ENCODE measurements at places on chromosomes 12 and 14. TPM values are rescaled to one million over a fixed set of nuclear protein-coding genes. Genes with fewer than 3 reads are reported as not detected.

VTI1B gene
- total RNA-seq: 123 TPM

EFS gene
- total RNA-seq: 43.5 TPM

TRHDE gene
- 5.5 TPM for total RNA-seq

ATL1 gene
- total RNA-seq: 3.7 TPM

CRIP1 gene
- total RNA-seq: 9.0 TPM

- H3K4me1 ChIP-seq: peaks cover 7% of the 10 kb centered on the region
- no peak overlapping the region for H3K27ac ChIP-seq
- DNase-seq: no peak
- no peaks in the 10 kb centered on the region for H3K36me3 ChIP-seq
- no peaks in the 10 kb centered on the region for H3K27me3 ChIP-seq
These were observed 46.5 kb downstream of the ELK3 start for GRCh38 chr12:96240656-96241055.

GRCh38 chr12:54304187-54304810 is 3.5 kb upstream of the NFE2 start:
- H3K27me3 ChIP-seq: peaks cover 12% of the 10 kb centered on the region
- H3K4me1 ChIP-seq: peaks cover 58% of the 10 kb centered on the region
- H3K36me3 ChIP-seq: no peaks in the 10 kb centered on the region
- H3K27ac ChIP-seq: no peak overlapping the region
- peak; percentile 46 for DNase-seq

- peak overlapping the region; percentile 1 for H3K4me3 ChIP-seq
- DNase-seq: no peak
- H3K4me1 ChIP-seq: peaks cover 25% of the 10 kb centered on the region
- H3K36me3 ChIP-seq: no peaks in the 10 kb centered on the region
These were observed 238.9 kb downstream of the EMP1 start for GRCh38 chr12:13435235-13435933.

DNA sequence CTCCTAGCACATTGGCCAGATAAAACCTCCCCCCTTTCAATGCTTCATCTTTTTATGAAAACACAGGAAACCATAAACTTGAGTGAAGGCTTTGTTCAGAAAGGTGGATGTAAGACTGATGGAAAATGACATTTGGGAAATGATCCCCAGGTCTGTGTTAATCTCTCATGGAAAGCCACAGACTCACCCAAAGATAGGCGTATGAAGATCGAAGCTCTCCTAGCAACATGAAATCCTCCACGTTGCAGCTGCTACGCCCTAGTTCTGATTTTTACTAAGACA is 63.4 kb upstream of the PTGR2 start:
- no peak overlapping the region for H3K27ac ChIP-seq
- peaks cover 65% of the 10 kb centered on the region for H3K27me3 ChIP-seq
- H3K36me3 ChIP-seq: no peaks in the 10 kb centered on the region
- no peak for DNase-seq

DNA sequence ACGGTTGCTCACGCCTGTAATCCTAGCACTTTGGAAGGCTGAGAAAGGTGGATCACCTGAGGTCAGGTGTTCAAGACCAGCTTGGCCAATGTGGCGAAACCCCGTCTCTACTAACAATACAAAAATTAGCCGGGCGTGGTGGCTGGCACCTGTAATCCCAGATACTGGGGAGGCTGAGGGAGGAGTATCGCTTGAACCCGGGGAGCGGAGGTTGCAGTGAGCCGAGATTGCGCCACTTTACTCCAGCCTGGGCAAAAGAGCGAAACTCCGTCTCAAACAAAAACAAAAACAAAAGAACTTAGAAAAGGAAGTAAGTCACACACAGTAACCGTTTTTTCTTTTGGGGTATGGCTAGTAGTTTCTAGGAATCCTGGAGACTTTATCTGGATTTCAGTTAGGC is 1.7 kb upstream of the PALS1 start:
- H3K4me1 ChIP-seq: peaks cover 21% of the 10 kb centered on the region
- DNase-seq: no peak
- peaks cover 28% of the 10 kb centered on the region for H3K27me3 ChIP-seq
- no peaks in the 10 kb centered on the region for H3K36me3 ChIP-seq
- H3K27ac ChIP-seq: no peak overlapping the region

- H3K27me3 ChIP-seq: no peaks in the 10 kb centered on the region
- H3K4me1 ChIP-seq: peaks cover 15% of the 10 kb centered on the region
- no peak overlapping the region for H3K4me3 ChIP-seq
- no peak for DNase-seq
- H3K36me3 ChIP-seq: no peaks in the 10 kb centered on the region
These were observed 7.5 kb upstream of the G2E3 start for GRCh38 chr14:30551460-30551859.

GRCh38 chr14:59482541-59483331 is 1.5 kb downstream of the L3HYPDH start:
- H3K36me3 ChIP-seq: peaks cover 7% of the 10 kb centered on the region
- peaks cover 19% of the 10 kb centered on the region for H3K4me1 ChIP-seq
- peak overlapping the region; percentile 83 for H3K4me3 ChIP-seq
- no peak for DNase-seq

- H3K4me3 ChIP-seq: no peak overlapping the region
- H3K27ac ChIP-seq: no peak overlapping the region
- DNase-seq: no peak
- peaks cover 16% of the 10 kb centered on the region for H3K4me1 ChIP-seq
These were observed 11.5 kb downstream of the RIMBP2 start for GRCh38 chr12:130704606-130705005.

GRCh38 chr12:64256166-64256800 is 34.2 kb upstream of the KICS2 start:
- H3K27ac ChIP-seq: peak overlapping the region; percentile 26
- no peak for DNase-seq
- H3K4me3 ChIP-seq: peak overlapping the region; percentile 30

DNA sequence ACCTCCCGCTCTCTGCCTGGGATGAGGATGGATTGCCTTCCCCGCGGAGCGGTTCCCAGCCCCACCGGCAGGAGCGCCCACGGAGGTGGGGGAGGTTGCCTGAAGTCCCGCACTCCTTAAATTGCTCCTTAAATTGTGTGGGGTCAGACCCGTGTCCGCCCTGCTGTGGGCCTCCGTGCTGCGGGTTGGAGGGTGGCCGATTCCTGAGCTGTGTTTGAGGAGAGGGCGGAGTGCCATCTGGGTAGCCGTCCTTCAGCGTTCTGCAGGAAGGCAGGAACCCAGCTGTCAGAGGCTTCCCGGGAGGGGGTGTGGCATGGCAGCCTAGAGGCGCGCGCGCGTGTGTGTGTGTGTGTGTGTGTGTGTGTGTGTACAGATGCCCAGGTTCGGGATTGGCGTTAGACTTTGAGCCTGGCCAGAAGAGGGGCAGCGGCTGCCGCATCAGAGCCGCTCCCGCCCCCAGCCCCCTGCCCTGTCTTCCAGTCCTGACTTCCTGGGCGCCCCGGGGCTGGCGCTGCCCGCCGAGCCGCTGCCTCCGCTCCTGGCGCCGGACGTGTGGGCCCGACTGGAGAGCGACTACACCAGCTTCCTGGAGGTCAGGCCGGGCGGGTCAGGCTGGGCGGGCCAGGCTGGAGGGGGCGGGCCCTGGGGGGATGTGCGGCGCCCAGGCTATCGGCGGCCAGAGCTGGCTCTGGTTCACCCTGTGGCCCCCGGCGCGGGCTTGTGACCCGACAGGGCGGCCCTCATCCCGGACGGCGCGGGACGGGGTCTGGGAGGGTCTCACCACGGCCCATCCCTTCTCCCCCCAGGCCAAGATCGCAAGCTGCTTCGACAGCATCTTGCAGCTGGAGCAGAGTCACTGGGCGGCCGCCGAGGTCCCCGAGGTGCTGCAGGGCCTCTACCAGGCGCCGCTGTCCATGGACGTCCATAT is 9.2 kb downstream of the EXOC3L4 start:
- H3K4me3 ChIP-seq: peak overlapping the region; percentile 56
- H3K27ac ChIP-seq: no peak overlapping the region
- peaks cover 54% of the 10 kb centered on the region for H3K27me3 ChIP-seq
- peaks cover 22% of the 10 kb centered on the region for H3K4me1 ChIP-seq

DNA sequence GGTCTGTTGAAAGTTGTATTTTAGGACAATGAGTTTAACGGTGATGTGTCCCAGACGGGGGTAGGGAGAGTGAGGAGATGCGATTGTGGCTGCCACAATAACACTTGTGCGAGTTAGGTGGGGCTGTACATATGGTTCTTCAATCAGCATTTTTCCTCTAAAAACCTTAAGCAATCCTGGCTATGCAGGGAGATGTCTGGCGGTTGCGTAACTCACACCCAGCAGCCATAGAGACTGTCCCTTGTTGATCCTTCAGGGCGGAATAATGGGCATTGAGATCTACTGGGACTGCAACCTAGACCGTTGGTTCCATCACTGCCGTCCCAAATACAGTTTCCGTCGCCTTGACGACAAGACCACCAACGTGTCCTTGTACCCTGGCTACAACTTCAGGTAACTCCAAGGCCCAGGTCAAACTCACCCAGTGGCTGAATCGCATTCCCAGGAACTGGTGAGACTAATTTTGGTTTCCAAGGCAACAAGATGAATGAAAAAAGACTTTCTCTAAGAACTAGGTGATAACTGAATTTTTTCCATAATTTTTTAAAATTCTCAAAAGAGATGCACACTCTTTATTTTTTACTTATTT is 34.6 kb downstream of the P2RX7 start:
- no peak for DNase-seq
- no peak overlapping the region for H3K4me3 ChIP-seq
- H3K36me3 ChIP-seq: no peaks in the 10 kb centered on the region

- no peaks in the 10 kb centered on the region for H3K27me3 ChIP-seq
- H3K4me1 ChIP-seq: peaks cover 23% of the 10 kb centered on the region
- H3K27ac ChIP-seq: peak overlapping the region; percentile 84
- peak; percentile 43 for DNase-seq
These were observed 164.6 kb downstream of the SLC15A5 start for GRCh38 chr12:16112612-16113560.

- H3K27ac ChIP-seq: no peak overlapping the region
- no peaks in the 10 kb centered on the region for H3K27me3 ChIP-seq
- no peak overlapping the region for H3K4me3 ChIP-seq
- DNase-seq: no peak
These were observed 207.6 kb upstream of the C14orf180 start for GRCh38 chr14:104371917-104372316.

DNA sequence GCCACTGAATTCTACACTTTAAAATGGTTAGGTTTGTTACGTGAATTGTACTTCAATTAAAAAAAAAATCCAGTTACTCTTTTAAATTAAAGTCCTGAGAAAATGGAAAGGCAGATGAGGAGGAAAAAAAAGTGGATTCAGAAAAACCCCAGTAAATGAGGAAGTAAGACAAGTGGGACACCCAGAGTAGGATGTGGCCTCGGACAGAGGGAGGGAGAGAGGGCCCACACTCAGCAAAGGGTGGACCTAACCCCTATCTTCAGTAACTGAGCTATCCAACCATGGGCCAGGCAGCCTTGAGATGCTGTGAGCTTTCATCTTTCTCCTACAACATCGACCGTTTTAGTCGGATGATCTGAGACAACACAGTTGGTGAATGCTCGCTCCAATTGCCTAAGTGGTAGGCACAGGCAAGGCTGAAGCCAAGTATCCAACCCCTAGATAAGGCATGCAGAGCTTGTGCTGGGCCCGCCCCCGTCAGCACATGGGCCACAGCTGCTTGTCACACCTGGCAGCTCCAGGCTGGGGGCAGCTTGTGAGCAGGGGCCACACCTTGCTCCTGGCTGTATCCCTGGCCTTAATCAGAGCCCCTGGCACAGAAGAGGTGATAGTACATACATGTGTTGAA is 142.1 kb downstream of the TTC7B start:
- no peaks in the 10 kb centered on the region for H3K27me3 ChIP-seq
- no peak overlapping the region for H3K27ac ChIP-seq
- peaks cover 5% of the 10 kb centered on the region for H3K4me1 ChIP-seq
- peaks cover 6% of the 10 kb centered on the region for H3K36me3 ChIP-seq
- no peak for DNase-seq
- H3K4me3 ChIP-seq: no peak overlapping the region

DNA sequence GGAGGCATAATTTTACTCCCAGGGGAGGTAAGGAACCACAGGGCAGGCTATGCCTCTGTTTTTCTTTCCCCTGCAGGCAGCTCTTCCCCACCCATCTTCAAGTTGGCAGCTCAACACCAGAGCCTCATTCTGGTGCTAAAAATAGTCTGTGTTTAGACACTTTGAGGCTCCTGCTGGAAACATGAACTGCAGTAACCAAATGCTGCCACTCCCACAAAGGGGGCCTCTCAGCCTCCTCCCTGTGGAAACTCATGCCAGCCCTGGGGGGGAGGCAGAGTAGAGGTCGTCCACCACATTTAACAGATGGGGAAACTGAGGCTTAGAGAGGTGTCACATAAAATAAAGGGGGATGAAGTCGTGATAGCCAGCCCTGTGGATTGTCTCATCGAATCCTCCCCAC is 61.4 kb downstream of the WSCD2 start:
- H3K4me3 ChIP-seq: no peak overlapping the region
- no peak for DNase-seq
- H3K27me3 ChIP-seq: no peaks in the 10 kb centered on the region
- H3K4me1 ChIP-seq: peaks cover 10% of the 10 kb centered on the region

GRCh38 chr12:68733661-68734071 is 12.3 kb upstream of the SLC35E3 start:
- H3K27ac ChIP-seq: no peak overlapping the region
- H3K36me3 ChIP-seq: peaks cover 48% of the 10 kb centered on the region

DNA sequence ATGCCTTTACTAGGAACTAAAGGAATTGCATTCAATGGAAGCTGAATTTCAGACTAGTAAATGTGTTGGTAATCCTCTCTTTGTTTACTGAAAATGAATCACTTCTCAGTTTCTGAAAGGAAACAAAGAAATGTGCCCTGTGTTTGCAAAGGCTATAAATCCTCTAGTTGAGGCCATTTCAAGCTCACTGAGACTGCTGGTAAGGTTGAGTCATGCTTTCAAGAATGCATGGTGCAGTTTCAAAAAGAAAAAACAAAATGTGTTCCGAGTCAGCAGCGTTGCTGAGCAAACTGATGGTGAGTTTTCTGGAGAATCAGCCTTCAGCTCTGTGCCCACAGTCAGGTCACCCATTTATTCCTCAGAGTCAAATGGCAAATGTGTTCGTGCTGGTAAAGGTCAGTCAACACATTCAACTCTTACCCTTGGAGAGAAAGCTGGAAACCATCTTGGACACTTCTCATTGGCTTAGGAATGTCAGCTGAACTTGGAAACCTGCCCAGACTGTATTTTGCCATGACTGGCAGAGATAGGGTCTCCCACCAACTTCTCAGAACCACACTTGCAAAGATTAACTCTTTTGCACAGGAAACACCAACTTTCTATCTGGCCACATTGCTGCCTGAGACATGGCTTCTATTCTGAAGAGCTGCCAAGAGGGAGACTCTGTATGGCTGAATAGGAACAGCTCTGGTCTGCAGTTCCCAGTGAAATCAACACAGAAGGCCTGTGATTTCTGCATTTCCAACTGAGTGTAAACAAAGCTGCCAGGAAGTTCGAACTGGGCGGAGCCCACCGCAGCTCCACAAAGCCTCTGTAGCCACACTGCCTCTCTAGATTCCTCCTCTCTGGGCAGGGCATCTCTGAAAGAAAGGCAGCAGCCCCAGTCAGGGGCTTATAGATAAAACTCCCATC is 484.4 kb downstream of the ATP23 start:
- H3K27ac ChIP-seq: peak overlapping the region; percentile 88
- peak; percentile 46 for DNase-seq
- H3K27me3 ChIP-seq: no peaks in the 10 kb centered on the region
- H3K36me3 ChIP-seq: peaks cover 32% of the 10 kb centered on the region
- 0 out of 2 replicates have a peak overlapping the region, but pooled peaks have one; percentile 4 for H3K4me3 ChIP-seq
- H3K4me1 ChIP-seq: peaks cover 50% of the 10 kb centered on the region

GRCh38 chr12:6465467-6466183 is 4.9 kb downstream of the VAMP1 start:
- no peak overlapping the region for H3K27ac ChIP-seq
- peaks cover 7% of the 10 kb centered on the region for H3K27me3 ChIP-seq
- H3K4me3 ChIP-seq: no peak overlapping the region
- DNase-seq: peak; percentile 52
- peaks cover 19% of the 10 kb centered on the region for H3K4me1 ChIP-seq

- DNase-seq: peak; percentile 32
- no peaks in the 10 kb centered on the region for H3K36me3 ChIP-seq
- H3K4me3 ChIP-seq: peak overlapping the region; percentile 95
- H3K27me3 ChIP-seq: peaks cover 5% of the 10 kb centered on the region
These were observed 938 bp downstream of the RALGAPA1 start for GRCh38 chr14:35808076-35808637.
